RWPE1 (cell line): ENCODE measurements at places on chromosomes 7 and 10.

GRCh38 chr7:48285373-48285772 lies 114.1 kb downstream of the ABCA13 start:
- DNase-seq = peak; percentile 13

DNA sequence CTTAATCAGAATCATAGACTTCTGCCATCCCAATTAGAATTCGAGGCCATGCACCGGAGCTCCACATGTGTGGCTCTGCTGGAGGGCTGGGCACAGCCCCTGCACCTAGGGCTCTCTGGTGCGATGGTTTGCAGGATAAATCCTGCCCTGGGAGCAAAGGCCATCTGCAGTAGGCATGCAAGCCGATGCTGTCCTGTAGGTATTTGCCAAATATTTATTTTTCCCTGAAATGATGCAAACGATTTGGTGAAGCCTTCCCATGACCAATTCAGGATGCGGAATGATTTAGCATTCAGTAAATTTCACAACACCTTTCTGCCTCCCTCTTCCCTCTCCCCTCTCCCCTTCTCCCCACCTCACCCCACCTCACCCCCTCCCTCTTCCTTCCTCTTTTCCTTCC lies 170.6 kb downstream of the EBF3 start:
- no peak for DNase-seq

GRCh38 chr10:3424111-3424851 lies 251.7 kb upstream of the PITRM1 start:
- no peak for DNase-seq

DNA sequence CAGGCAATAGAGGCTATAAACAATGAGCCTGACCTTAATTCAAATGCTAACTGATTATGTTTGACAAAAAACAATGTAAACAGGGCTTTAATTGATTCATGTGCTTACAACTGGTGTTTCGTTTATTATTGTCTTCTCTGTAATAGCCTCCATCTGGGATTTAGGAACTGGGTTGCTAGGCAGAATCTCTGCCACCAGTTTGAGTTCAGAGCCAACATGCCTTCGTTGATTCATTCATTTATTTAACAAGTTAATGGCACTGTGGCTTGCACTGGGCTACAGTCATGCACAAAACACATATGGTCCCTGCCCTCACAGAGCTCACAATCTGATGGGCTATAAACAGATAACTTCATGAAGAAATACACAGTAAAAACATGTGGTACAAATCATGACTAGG lies 19.6 kb upstream of the CDHR3 start:
- DNase-seq = no peak
